ENCODE measurements at places on chromosomes 3 and 15. TPM values are rescaled to one million over a fixed set of nuclear protein-coding genes. Genes with fewer than 3 reads are reported as not detected.

The MYL3 gene
- total RNA-seq = not detected

The TNFSF10 gene
- total RNA-seq = 0.96 TPM

The WWTR1 gene
- 24.0 TPM for total RNA-seq

The RAD54L2 gene
- total RNA-seq = 14.8 TPM

The PPP1R14D gene
- total RNA-seq = not detected

The FSTL1 gene
- 2,112 TPM for total RNA-seq

The IL17RB gene
- under 0.01 TPM for total RNA-seq

The NR1I2 gene
- total RNA-seq = not detected

The RASGRP1 gene
- 6.2 TPM for total RNA-seq

The GP9 gene
- total RNA-seq = not detected

The H1-8 gene
- total RNA-seq = not detected
